ENCODE measurements at places on chromosomes 6 and 20.

DNA sequence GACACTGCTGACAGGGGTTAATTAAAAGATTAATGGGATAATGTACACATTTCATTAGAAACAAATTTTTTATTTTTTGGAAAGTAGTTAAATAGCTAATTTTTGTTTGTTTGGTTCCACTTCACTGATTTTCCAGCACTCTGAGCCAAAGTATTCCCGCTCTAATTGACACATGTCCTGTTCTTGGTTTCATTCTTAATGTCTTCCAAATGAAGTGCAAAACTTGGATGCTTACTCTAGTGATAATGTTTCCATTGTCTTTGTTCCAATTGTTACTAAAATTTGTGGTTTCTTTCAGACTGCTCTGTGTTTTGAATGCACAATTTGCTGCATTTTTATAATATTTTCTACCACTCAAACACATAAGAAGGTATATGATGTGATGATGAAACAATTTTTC lies 794.3 kb downstream of the PHF3 start:
- DNase-seq: no peak

- DNase-seq: no peak
These were observed 41.5 kb upstream of the KCNQ5 start for GRCh38 chr6:72580281-72580940.

DNA sequence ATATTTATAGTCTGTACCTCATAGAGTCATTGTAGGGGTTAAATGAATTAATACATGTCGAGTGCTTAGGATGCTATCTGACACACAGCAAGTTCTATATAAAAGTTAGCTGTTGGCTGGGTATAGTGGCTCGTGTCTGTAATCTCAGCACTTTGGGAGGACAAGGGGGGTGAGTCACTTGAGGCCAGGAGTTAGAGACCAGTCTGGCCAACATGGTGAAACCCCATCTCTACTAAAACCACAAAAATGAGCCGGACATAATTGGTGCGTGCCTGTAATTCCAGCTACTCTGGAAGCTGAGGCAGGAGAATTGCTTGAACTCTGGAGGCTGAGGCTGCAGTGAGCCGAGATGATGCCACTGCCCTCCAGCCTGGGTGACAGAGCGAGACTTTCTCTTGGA lies 222.9 kb downstream of the UBE3D start:
- no peak for DNase-seq

DNA sequence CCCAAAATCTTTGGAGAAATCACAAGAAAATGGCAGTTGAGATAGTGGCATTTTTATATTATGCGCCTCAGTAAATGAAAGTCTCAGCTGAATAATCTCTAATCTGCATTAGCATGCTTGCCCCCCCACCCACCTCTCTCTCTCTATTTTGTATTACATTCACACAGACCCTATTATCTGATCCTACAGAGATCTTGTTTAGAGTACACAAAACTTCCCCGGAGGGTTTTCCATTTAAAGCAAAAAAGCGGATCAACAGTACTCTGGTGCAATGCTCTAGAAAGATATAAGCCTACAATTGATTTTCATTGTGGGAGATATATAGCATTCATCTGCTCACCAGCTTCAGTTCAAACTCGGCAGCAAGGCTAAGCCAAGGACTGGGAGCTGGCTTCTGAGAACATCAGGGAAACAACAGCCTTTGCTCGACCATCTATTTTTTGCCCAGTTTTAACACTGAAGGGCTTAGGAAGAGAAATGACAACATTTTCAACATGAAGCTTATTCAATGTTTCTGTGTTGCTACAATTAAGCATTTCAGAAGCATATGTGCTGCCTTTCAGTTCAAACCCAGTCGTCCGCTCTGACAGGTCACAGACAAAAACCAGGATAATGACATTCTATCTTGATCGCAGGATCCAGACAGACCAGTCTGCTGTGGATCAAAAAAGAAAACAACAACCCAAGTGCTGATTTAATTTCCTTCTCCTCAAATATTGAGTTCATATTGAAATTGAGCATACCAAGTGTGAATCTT lies 137.6 kb upstream of the ATXN1 start:
- DNase-seq: no peak

GRCh38 chr6:93516441-93516840 lies 97.1 kb upstream of the EPHA7 start:
- no peak for DNase-seq

DNA sequence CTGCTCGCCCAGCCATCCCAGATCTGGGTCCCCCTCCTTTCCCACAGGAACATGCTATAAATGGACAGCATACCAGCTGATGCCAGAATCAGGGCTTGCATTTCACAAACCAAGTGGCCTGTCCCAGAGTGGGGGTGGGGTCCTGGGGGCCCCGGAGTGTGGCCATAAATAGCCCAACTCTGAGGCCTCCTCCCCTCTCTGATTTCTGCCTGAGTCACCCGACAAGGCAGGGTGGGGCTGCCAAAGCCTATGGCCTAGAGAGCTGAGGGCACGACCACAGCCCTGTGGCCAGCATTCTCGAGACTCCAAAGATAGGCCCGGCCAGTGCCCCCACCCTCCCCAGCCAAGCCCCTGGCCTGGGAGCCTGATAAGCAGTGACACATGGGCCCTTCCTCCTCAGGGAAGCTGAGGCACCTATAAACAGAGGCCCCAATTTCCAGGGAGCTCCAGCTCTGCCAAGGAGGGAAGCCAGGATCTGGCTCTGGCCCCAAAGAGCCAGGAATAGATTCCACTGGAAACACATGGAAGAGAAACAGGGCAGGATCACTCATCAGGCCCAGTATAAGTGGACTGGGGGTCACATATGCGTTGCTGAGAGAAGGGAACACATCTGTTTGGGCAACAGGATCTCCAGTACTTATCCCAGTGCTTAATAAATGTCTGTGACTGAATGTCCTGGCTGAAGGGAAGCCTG lies 20.3 kb downstream of the SNTA1 start:
- DNase-seq: no peak

GRCh38 chr6:79040083-79040482 lies 38.0 kb downstream of the PHIP start:
- DNase-seq: no peak

GRCh38 chr20:38092915-38093314 lies 59.4 kb downstream of the RPRD1B start:
- DNase-seq: no peak

GRCh38 chr6:17865243-17865642 lies 122.2 kb downstream of the KIF13A start:
- DNase-seq: no peak

DNA sequence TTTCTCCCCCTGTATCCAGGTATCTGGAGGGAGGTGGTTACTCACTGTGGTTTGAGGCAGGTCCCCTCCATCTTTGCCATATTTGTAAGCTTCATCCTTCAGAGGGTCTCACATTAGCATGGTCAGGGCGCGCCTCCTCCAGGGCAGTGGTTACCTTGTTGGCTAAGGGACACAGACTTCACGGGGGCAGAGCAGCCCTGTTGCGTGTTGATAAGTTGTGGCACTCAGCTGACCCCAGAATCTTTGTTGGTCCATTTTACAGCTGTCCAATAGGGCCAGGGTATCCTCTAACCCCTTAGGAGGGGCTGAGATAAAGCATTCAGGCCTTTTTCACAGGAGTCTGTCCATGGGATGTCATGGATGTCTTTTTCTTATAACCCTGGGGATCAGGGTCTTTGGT lies 89.5 kb upstream of the RNF24 start:
- DNase-seq: no peak

DNA sequence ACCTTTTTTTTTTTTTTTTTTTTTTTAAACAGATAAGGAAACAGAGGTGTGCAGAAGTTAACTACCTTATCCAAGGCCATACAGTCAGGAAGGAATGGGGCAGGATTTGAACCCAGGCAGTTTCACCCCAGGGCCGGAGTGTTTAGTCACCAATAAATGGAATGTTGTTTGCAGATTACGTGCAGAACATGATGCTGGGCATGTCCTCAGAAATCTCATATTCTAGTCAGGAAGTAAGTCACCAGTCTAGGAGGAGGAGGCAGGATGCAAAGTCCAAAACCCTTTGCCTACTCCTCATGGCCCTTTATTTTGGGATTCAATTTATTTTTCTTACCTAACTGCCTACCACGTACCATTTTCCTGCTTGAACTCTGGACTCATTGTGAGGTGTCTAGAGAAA lies 57.1 kb upstream of the LRRC1 start:
- no peak for DNase-seq

- no peak for DNase-seq
These were observed 1.3 kb upstream of the RAMACL start for GRCh38 chr6:166587631-166588413.

- no peak for DNase-seq
These were observed 58.4 kb downstream of the ANKEF1 start for GRCh38 chr20:10093087-10093591.

DNA sequence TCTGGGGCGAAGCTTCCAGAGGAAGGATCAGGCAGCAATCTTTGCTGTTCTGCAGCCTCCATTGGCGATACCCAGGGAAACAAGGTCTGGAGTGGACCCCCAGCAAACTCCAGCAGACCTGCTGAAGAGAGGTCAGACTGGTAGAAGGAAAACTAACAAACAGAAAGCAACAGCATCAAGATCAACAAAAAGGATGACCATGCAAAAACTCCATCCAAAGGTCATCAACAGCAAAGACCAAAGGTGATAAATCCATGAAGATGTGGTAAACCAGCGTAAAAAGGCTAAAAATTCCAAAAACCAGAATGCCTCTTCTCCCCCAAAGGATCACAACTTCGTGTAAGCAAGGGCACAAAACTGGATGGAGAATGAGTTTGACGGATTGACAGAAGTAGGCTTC lies 252.8 kb downstream of the PHF3 start:
- no peak for DNase-seq
